Activated naive CD4-positive, alpha-beta T cell treated with anti-CD3 and anti-CD28 coated beads, Interleukin-2, amount 50 U/mL, for 72 hours (primary cell): ENCODE measurements at places on chromosomes 12 and 14. TPM values are rescaled to one million over a fixed set of nuclear protein-coding genes. Genes with fewer than 3 reads are reported as not detected.

- no peak for DNase-seq
Observed at GRCh38 chr12:45669792-45670191, 59.7 kb upstream of the ARID2 start.

SDS gene
- total RNA-seq: not detected

DNA sequence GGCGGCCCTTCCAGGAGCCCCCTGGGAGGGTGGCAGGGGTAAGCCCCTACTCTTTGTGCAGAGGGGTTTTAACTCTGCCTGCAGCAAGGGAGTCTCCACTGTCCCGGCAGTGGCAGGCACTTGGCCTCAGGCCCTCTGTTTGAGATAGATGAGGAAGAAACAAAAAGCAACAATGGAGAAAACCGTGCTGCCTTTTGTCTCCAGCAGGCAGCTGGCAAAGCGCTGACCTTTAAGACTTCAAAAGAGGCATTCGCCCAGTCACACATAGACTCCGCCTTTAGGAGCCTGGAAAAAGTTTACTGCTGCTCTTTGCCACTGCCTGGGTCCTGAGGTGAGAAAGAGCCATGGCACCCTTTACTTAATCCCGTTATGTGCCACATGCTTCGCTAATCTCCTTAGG lies 158.2 kb upstream of the NTF3 start:
- no peak for DNase-seq

GRCh38 chr14:52397844-52398243 lies 83.7 kb downstream of the PTGER2 start:
- DNase-seq: no peak

DNA sequence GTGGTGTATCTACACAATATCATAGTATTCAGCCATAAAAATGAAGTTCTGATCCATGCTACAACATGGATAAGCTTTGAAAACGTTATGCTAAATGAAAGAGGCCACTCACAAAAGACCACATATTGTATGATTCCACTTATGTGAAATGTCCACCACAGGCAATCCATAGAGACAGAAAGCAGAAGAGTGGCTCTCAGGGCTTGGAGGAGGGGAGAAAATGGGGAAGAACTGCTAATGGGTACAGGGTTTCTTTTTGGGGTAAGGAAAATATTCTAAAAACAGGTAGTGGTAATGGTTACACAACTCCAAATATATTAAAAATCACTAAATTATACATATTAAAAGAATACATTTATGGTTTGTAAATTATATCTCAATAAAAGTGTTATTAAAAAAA lies 16.5 kb downstream of the SCNN1A start:
- DNase-seq: no peak

- no peak for DNase-seq
Observed at GRCh38 chr12:10175846-10176636, 2.8 kb upstream of the TMEM52B start.

DNA sequence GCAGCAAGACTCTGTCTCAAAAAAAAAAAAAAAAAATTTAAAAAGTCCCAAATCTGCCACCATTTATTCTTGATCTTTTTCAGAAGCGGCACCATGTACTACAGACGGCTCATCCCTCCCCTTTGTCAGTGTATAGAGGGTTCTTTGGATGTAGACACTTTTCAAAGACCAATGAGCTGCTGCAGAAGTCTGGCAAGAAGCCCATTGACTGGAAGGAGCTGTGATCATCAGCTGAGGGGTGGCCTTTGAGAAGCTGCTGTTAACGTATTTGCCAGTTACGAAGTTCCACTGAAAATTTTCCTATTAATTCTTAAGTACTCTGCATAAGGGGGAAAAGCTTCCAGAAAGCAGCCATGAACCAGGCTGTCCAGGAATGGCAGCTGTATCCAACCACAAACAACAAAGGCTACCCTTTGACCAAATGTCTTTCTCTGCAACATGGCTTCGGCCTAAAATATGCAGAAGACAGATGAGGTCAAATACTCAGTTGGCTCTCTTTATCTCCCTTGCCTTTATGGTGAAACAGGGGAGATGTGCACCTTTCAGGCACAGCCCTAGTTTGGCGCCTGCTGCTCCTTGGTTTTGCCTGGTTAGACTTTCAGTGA lies 6.5 kb upstream of the ACACB start:
- no peak for DNase-seq

DNA sequence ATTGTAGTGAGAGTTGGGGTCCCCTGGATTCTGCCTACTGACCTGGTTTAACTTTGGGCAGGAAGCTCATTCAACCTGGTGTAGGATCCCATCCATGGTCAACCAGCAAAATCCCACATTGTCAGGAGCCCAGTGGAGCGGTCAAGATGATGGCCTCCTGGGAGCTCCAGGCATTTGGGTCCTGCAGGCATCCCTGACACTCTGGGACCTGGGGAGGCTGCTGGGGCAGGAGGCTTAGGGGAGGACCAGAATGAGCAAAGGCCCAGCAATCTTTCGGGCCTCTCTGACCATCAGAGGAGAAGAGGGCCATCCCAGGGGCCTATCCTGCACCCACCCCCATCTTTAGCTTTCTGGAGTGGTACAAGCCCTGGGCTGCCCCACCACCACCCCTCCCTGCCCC lies 104.0 kb downstream of the PRMT8 start:
- no peak for DNase-seq

DNA sequence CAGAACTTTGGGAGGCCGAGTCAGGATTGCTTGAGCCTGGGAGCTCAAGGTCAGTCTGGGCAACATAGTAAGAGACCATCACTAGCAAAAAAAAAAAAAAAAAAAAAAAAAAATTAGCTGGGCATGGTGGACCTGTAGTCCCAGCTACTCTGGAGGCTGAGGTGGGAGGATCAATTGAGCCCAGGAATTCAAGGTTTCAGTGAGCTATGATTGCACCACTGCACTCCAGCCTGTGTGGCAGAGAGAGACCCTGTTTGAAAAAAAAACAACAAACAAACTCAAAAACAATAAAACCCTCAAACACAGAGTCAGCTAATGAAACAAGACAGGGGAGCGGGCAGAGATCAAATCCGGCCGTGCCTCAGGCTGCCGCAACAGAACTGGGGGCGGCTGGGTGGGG lies 41.7 kb upstream of the DLK1 start:
- DNase-seq: no peak

DNA sequence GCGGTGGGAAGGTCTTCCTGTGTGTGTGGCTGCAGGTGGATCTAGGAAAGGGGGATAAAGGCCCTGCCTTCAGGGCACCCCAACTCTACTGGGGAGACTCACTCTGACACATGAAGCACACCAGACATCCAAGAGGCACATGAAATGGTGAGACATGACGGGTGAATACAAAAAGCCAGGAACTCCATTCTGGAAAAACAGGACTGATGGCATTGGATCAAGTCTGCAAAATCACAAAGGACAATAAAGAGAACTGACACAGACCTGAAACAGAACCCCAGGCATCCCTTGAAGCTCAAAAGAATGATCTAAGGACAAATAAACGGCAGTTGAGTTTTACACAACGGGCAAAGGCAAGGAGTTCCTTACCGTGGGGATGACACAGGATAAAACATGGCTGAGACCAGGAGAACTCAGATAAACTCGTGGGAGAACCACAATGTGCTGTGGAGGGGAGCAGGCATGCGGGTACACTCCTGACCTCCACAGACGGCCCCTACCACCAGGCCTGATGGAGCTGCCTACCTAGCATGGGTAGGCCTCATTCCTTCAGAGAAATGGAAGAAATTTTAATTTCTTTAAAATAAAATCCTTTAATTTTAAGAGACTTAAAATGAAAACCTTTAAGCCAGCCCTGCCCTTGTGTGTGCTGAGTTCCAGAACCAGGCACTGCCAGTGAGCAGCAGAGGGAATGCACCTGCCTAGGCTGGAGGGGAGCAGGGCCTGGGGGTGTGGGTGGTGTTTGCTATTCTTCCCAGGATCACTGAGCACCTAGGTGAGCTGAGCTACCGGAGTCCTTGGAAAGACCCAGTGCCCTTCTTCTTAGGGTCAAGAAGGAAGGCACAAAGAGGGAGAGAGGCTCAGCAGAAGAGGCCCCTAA lies 100.1 kb downstream of the SINHCAF start:
- DNase-seq: no peak

GRCh38 chr14:26766726-26767125 lies 168.9 kb upstream of the NOVA1 start:
- DNase-seq: no peak

- DNase-seq: no peak
Observed at GRCh38 chr12:31588976-31589375, 2.0 kb downstream of the DENND5B start.

DNA sequence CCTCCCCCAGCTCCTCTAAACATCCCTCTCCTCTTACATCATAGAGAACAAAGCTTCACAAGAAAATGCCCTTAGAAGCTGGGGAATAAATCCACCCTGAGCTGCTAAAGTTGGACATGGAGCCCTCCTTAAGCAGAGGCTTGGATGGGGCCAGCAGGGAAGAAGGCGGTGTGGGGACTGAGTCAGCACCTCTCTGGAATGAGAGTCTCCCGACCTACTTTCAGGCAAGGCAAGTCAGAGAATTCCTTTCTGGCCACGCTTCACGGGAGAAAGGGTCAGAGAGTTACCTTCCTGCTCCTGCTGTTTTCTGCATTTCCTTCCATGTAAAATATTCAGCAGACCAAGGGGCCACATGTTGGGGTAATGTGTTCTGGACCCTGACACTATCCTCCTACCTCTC lies 113.3 kb upstream of the PRB2 start:
- DNase-seq: no peak

GRCh38 chr12:97313471-97314190 lies 149.0 kb upstream of the RMST start:
- DNase-seq: no peak
